GF-D8 (cell line): ENCODE measurements at places on chromosomes 3 and 15.

GRCh38 chr3:194587438-194587931, 45.7 kb downstream of the TMEM44 start:
- DNase-seq: no peak

DNA sequence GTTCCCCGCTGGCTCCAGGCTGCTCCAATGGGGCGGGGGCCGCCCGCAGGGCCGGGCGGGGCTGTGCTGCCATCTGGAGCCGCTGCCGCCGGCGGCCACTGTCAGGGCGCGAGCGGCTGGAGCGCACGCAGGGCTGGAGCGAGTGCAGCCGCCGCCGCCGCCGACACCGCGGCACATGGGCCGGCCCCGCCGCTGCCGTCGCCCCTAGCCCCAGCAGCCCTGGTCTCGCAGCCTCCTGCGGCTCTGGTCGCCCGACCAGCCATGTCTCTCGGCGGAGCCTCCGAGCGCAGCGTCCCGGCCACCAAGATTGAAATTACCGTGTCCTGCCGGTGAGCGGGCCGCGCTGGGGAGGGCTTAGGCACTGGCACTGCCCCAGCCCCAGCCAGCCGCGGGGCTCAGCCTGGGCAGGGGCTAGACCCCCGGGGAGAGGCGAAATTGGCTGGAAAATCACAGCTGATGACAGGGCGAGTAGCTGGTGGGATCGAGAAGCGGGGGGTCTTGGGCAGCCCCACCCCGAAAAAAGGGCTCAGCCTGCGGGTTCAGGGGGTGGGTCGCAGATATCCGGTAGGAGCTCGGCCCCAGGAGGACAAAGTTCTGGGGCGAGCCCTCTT, at the start of gene CPNE9:
CPNE9 (plus strand) TSS at position 98 of the 611 bp plus-strand sequence; CDS start at position 262, 164 bp downstream.
- DNase-seq: no peak

DNA sequence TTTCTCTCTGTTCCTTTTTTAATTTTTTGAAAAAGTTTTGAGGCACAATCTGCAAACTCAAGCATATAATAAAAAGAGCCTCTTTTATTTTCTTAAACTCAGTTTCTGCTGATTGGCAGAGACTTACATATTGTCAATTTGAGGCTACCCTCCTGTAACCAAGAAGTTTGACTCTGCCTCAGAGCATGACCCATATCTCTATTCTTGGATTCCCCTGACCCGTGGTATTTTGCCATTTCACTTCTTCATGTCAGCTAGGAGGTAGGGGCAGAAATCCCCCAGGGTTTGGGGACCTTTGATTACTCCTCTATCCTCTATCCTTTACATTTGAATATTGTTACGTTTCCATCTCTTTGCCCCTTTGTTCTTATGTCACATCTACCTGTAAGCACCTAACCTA, 479.1 kb upstream of the ALCAM start:
- no peak for DNase-seq

DNA sequence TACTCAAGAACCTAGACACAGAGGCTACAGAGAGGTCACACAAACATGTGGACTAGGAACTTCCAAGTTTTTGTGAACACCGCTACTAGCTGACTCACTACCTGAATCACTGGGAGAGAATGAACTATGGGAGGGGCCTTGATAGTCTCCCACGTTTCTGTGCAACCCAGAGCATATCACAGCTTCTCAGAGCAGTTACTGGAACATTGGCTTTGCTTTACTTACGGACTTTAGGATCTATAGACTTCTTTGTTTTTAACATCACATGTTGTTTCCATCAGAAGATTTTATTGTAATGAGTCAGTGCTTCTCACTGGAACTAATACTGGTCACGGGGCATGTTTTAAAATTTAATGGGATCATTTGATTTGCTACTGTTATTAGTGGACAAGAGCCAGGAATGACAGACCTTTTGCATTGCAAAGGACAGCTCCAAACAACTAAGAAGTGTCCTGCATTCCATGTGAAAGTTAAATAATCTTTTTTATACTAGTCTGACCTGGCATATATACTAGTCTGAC, 35.6 kb downstream of the RTP4 start:
- DNase-seq: no peak

DNA sequence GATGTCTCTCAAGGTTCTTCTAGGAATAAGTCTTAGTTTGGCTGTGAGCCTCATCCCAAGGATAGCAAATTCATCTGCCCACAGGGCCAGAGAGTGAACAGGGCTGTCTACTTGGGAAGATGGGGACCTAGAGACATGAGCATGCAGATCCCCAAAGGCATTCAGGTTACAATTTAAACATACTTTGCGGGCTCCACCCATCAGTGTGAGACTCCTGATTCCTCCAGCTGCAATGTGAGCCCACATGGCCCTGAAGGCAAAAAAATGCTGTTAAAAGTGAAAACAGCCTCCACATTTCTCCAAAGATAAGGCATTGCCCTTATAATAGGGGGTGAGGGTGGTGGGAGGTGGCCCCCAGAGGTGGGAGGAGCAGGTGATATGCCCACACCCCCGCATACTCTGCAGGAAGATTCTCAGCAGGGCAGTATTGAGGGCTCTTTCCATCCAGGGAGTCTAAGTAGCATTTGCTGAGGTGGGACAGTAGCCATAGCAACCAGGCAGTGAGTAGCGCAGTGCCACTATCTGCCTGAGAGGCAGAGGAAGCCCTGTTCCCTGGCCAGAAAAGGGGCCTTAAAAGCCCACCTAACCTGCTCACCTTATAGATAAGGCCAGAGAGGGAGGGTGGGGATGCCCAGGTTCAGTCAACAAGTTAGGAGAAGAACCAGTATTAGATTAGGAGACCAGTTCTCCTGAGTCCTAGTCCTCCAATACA, 31.2 kb downstream of the TGM4 start:
- no peak for DNase-seq

DNA sequence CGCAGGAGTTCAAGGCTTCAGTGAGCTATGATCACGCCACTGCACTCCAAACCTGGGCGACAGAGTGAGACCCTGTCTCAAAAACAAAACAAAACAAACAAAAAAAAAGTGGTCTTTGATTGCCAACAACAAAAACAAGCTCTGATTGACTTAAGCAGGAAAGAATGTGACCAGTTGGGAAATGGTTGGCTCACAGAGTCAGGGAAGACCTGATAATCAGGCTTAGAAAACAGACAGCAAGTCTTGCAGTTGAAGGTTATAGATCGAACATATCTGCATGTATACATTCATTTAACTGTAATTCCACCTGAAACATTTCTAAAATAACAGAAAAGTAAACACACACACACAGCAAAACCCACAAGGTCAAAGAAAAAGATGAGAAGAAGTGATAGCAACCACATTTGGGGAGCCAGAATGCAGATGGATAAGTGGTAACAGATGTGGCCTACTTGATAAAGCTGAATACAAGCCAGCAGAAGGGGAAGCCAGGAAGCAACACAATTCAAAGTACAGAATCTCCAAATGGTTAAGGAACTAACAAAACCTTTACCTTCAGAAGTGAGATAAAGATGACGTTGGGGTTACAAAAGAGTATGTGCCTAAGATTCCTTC, 699.9 kb upstream of the ZNF385D start:
- DNase-seq: no peak

DNA sequence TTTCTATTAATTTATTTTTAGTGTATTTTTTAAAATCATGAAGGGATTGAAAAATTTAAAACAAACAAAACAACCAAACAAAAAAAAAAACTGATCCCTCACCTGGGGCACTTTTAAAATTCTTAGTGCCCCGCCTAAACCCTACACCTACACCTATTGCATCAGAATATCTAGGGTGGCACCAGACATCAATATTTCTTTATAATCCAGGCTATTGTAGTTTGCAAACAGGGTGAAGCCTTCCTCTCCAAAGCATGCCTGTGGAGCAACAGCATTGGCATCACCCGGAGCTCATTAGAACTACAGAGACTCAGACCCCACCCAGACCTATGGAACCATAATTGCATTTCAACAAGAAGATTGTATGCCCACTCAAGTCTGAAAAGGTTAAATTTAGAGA, 54.9 kb upstream of the ACP3 start:
- no peak for DNase-seq

- DNase-seq: no peak
Observed at GRCh38 chr15:75659928-75660645, 12.4 kb downstream of the SNX33 start.

DNA sequence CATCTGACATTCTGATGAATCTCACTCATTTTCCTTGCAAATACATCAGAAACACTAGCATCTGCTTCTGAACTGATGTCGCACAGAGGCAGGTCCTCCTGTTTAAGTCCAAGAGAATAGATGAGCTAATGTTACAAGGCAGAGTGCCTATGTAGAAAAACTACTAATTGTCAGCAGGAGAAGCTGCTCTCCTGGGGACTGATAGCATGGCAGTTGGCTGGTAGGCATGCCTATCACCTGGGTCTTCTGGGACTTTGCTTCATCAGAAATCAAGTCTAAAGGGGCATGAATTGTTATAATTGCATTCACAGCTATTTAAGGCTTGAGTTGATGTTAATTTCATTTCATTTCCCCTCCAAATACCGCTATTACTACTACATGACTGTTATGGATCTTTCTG, 457.2 kb downstream of the RAP2B start:
- no peak for DNase-seq

GRCh38 chr3:22685597-22685996, 517.5 kb upstream of the UBE2E2 start:
- no peak for DNase-seq

DNA sequence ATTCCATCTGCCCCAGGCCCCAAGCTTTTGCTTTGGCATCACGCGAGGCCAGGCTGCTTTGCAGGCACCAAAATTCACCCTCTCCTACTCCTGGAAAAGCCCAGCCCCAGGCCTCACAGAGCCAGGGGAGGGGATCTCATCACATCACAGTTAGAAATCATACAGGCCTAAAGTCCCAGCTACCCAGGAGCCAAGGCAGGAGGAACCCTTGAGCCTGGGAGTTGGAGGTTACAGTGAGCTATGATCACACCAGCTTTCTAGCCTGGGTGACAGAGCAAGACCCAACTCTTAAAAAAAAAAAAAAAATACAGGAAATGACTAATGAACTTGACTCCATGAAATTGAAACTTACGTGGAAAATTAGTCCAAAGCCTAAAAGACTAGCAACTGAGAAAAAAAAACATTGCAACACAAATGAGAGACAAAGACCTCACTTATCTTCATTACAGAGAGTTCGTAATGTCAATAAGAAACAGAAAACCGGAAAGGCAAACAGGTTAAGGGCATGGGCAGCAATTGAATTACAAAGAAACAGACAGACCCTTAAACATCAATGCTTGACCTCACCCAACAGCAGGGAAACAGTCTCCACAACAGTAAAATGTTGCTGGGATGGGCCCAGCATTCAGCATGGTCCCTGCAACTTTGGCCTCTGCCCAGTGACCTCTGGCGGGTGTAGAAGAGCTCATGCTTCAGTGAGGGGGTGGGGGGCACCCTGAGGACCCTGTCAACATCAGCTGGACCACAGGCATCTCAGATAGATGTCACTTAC, 151.5 kb downstream of the LRRK1 start:
- DNase-seq: peak; percentile 26

GRCh38 chr15:74535388-74536084, 5.5 kb upstream of the ARID3B start:
- peak; percentile 11 for DNase-seq

- no peak for DNase-seq
Observed at GRCh38 chr3:52221563-52222318, 3.7 kb downstream of the TLR9 start.

DNA sequence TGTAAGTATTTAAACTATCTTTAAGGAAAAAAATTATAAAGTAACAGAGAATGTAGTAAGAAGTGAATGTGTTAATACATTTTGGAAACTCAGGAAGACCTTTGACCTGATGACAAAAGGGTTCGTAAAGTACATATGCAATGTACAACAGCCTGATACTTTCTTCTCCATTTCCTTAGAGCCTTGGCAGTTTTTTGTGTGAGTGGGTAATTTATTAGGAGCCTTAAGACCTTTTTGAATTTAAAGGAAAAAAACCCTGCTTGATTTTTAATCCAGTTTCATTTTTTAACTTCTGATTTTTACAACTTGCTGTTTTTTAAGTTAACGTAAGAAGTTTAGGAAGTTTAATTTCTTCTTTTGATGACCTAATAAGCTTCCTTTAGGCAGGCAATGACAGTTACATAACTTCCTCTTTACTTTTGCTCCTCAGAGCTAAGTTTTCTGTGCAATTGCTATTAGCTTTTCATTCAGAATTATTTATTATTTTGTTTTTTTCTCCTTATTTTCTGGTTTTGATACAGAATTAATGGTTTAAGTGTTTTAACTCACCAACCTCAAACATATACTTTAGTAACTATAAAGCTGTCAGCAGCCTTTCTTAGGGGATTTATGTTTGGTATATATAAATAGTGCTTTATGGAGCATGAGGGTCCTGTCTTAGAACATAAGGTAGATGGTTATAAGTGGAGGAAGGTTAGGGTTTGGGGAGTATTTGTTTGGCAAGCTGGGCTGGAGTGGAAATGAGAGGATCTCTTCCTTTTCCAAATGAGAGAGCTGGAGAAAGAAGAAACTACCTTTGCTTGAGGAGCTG, 35.2 kb downstream of the ARMC8 start:
- DNase-seq: peak; percentile 76
